ENCODE measurements at places on chromosomes 6 and 20. TPM values are rescaled to one million over a fixed set of nuclear protein-coding genes. Genes with fewer than 3 reads are reported as not detected.

DNA sequence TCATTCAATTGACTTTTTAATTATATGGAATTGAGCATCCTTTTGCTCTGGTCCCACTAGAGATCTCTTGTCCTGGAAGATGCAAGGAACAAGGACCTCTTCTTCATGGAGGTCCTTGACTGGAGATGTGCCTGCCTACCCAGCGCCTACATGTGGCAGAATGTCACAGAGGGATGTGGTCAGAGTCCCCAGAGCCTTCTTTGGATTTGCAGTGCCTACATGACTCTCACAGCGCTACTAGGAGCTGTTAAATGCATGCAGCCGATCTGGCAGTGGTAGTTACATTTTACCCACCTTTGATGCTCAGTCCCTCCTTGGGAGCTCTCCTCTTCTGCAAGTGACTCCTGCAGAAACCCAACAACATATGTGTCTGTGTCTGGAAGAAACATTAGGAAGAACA is 51.9 kb upstream of the ADTRP start:
- no peak for DNase-seq

DNA sequence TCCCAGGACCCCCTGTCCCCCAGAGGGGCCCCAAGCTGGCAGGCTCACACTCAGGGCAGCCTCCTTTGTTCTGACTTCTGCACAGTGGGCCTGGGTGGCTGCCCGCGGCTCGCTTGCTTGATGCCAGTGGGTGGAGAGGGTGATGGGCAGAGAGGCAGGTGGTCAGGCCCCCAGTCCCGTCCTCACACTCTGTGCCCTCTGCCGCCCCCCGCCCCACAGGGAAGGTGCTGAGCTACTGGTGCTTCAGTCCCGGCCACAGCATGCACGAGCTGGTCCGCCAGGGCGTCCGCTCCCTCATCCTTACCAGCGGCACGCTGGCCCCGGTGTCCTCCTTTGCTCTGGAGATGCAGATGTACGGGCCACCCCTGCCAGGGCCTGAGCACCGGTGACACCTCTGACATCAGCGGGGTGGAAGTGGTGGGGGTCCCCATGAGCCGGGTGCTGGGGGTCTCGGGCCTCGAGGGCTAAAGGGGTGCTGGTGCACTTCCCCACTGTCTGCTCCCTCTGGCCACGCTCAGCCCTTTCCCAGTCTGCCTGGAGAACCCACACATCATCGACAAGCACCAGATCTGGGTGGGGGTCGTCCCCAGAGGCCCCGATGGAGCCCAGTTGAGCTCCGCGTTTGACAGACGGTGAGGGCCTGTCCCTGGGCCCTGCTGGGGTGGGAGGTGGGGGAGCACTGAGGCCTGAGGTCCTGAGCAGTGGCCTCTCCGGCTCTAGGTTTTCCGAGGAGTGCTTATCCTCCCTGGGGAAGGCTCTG is 8.9 kb upstream of the TNFRSF6B start:
- no peak for DNase-seq

GRCh38 chr20:10179574-10180298 is 38.9 kb upstream of the SNAP25 start:
- DNase-seq, result no peak

- DNase-seq, result peak; percentile 88
Measured at GRCh38 chr6:106149472-106150069, 63.4 kb downstream of the PRDM1 start.

GRCh38 chr20:40691566-40692239 is 2.7 kb upstream of the MAFB start:
- DNase-seq, result no peak

- no peak for DNase-seq
Measured at GRCh38 chr6:166619912-166620311, 7.1 kb downstream of the RPS6KA2 start.

DNA sequence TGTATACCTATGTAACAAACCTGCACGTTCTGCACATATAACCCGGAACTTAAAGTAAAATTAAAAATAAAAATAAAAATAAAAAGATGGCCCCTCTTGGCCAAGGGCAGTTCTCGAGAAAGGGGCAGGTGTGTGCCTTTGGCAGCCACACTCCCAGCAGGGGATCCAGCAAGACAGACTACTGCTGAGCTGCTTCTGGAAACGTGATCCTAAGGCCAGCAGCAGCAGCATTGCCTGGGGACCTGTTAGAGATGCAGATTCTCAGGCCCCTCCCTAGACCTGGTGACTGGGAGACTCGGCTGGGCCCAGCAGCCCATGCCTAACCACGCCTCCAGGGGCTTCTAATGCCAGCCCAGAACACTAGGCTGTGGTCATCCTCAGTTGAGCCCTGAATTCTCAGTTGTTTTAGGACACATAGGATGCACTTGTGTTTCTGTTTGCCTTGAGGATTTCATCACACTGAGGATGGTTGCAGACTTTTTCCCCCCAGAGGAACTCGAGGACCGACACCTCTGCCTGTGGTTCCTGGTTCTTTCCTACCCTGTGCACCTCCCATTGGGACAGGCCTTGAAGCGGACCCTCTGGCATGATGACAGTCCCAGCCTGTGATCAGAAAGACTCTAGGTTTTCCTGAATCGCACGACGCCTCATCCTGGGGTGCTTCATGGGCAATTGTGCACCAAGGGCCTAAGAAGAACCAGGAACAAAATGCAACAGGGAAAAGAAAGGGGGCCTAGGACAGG is 105.9 kb downstream of the TOX2 start:
- DNase-seq, result no peak

DNA sequence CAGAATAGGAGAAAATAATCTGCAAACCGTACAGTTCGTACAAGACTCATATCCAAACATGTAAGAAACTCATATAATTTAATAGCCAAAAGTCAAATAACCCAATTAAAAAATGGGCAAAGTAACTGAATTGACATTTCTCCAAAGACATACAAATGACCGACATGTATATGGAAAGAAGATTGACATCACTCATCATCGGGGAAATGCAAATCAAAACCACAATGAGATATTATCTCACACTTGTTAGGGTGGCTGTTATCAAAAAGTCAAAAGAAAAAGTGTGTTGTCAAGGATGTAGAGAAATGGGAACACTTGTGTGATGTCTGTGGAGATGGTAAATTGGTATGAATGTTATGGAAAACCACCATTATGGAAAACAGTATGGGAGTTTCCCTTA is 70.5 kb upstream of the STXBP5 start:
- DNase-seq, result no peak

GRCh38 chr20:15512916-15513315 is 1060.3 kb downstream of the KIF16B start:
- no peak for DNase-seq

- DNase-seq, result no peak
Measured at GRCh38 chr6:25034431-25034921, 98.7 kb upstream of the RIPOR2 start.

Gene DYNLT2
- 2.0 TPM for total RNA-seq

GRCh38 chr6:41318261-41318653 is 17.2 kb upstream of the NCR2 start:
- DNase-seq, result no peak

Gene HSPA1L
- total RNA-seq, result 3.1 TPM

- no peak for DNase-seq
Measured at GRCh38 chr6:119938752-119939151, 589.2 kb upstream of the MAN1A1 start.

GRCh38 chr6:146292506-146292905 is 251.1 kb upstream of the RAB32 start:
- no peak for DNase-seq

Gene SUMO4
- 10.6 TPM for total RNA-seq

DNA sequence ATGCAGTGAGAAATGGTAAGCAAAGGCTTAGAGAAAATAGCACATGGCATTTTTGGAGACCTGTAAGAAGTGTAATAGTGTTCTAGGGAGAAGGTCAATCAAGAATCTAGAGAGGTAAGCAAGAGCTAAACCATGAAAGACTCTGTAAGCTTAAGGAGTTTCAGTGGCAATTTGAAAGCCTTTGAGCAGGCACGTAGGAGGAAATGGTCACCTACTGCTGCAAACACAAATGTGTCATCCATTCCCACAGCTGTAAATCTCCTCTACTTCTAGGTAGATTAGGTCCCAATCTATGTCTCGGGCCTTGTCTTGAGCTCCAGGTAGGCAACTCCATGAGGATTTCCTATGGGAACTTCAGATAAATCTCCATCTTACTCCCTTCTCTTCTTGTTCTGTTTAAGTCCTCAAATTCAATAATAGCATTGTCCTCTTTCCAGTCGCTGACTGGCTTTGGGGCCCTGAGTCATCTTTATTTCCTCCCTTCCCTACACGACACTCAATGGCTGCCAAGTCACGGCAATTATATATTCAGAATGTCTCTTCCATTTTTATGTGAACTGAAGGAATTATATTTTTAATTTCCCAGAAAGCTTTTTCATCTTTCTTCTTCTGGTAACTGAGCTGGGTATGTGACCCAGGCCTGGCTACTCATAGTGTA is 24.2 kb upstream of the PAQR8 start:
- no peak for DNase-seq

Gene C6orf132
- 0.18 TPM for total RNA-seq

DNA sequence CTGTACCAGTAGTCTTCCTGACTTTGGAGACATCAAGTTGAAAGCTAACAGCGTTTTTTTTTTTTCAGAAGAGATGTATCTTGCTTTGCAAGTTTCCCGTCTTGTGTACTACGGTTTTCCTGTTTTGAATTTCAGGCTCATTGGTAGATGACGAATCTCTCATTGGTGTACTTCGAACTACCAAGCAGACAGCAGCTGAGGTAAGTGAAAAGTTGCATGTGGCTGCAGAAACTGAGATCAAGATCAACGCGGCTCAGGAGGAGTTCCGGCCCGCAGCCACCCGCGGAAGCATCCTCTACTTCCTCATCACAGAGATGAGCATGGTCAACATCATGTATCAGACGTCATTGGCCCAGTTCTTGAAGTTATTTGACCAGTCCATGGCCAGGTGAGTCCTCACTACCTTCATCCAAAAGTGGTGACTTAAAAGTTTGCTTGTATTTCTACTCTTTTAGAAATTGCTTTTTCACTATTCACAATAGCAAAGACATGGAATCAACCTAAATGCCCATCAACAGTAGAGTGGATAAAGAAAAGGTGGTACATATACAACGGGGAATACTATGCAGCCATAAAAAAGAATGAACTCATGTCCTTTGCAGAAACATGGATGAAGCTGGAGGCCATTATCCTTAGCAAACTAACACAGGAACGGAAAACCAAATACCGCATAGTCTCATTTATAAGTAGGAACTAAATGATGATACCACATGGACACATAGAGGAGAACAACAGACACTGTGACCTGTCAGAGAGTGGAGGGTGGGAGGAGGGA is 110.6 kb upstream of the GLP1R start:
- DNase-seq, result no peak

- no peak for DNase-seq
Measured at GRCh38 chr6:143765422-143766184, 77.5 kb upstream of the LTV1 start.

Gene LPA
- total RNA-seq, result not detected

Measured in activated CD8-positive, alpha-beta memory T cell treated with anti-CD3 and anti-CD28 coated beads, Interleukin-2, amount 10 ng/mL, durations not matched to agents 7 days and 5 days (primary cell).